ENCODE measurements at places on chromosomes 7 and 10.

GRCh38 chr7:122544463-122544862 lies 154.5 kb downstream of the RNF133 start:
- DNase-seq = no peak

DNA sequence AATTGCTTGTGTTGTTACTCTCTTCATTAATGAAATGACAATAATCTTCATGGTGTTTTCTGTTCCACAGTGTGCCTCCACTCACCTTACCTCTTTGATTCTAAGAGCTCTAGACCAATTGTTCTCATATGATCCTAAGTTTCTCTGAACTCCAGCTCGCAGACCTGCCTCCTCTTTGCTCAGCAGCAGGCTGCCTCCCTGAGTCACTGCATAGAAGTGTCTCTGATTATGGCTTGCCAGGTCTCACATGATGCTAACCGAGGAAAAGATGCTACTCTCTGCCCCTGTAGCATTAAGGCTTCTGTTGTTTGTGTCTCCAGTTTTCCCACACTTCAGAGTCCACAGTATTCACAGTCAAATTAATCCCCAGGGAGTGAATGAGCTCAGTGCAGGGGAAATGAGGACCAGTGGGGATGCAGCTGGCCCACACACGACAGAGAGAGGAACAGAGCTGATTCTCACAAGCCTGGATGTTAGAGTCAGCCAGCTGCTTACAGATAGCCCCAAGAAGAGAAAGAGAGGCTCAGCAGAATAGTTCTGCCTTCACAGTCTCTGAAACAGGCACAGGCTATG lies 145.9 kb upstream of the EGR2 start:
- DNase-seq = no peak

DNA sequence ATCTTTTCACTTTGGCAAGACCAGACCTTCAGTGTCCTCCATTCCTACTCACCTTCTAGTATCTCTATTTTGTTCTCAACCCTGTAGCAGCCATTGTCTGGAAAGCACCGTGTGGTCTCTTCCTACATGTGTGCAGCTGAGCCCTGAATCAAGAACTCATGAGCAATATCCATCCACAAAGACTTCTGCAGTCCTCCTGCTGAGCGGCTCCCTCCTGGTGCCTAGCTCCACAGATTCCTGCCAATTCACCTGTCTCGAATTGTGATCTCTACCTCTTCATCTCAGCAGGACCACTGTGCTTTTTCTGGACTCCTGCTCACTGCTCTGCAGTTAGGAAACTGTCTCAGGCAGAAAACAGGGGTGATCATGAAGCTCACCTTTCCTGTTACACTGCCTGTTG lies 118.8 kb downstream of the RELN start:
- DNase-seq = no peak

DNA sequence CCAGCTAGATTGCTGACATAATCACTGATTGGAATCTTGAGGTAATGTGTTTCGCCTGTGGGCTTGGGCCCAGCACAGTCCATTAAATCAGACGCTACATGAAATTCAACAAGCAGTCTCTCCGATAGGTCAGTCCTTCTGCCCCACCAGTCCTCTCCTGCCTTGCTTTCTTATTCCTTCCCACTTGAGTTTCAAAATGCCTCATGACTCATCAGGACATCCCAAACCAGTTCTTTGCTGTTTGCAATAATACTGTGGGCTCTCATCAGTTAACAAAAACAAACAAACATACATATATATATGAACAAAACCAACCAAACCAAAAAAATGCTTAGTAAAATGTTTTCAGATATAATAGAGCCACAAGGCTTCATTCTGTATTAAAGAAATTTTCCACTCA lies 599.0 kb downstream of the SORCS1 start:
- DNase-seq = no peak

- no peak for DNase-seq
Observed at GRCh38 chr7:17421941-17422340, 123.5 kb downstream of the AHR start.

- no peak for DNase-seq
Observed at GRCh38 chr7:34162677-34163076, 257.3 kb downstream of the BMPER start.

GRCh38 chr10:67815571-67816059 lies 22.4 kb downstream of the DNAJC12 start:
- no peak for DNase-seq

DNA sequence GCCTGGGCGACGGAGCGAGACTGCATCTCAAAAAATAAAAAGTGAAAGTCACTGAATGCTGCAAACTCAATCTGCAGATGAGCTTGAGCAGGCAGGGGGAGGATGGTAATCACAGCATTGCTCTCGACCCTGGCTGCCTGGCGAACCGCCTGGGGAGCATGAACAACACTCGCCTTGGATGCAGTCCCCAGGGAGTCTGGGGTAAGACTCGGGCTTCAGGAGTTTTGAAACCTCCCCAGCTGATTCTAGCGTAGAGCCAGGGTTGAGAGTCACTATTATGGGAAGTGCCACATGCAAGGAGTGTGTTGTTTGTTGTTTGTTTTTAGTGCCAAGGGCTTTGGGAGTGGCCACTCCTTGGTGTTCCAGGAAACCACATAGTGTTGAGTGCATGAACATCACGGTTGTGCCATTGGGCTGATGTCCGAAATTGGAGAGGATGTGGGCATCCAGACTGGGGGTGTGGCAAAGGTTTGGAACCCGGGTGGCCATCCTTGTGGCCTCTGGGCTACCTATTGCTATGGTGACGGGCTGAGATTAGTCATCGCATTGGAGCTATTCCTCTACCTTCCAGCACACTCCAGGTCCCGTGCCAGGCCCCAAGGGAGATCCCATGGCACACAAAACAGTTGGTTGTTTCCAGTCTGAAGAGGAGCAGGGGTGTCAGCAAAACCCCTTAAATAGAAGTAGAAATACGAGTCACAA lies 92.6 kb downstream of the RGS10 start:
- DNase-seq = no peak

DNA sequence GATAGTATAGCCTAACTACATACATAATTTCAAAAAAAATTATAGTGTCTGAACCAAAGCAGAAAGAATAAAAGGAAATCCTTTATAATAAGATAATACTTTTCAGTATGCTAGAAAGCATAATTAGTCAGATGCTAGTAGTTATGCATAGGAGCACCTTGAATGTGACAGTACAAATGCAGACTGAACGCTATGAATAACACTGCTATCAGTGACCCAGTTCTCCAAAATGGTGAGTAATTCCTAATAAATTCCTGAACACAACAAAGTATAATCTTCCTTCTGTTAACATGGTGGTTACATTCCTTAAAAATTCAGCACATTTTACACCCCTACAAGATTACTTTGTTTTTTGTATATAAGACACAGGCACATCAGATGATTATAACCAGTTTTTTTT lies 1.2 kb upstream of the CHPF2 start:
- DNase-seq = no peak

DNA sequence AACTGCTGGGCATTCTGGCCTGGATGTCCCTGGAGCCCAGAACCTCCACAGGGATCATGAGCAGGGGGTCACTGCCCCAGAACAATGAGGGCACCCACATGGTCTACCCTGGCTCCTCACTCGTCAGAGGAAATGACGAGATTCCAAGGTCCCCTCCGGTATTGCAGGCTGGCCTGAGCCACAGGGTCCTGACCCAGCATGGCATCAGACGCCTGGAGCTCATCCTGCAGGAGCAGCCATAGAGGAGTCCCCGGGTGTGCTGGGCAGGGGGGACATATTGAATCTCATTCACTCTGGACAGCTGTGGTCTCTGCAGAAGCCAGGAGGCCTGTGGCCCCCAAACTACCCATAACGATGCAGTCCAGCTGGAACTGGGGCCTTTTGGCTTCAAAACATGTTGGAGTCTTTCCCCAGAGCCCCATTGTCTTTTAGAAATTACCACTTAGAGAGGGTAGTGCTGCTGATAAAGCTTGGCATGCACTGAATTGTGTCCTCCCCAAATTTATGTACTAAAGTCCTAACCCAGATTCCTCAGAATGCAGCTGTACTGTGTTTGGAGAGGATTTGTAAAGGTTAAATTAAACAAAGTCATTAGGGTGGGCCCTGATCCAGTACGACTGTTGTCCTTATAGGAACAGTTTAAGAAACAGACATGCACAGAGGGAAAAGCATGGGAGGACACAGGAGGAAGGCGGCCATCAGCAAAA lies 27.7 kb downstream of the ANXA8 start:
- no peak for DNase-seq

GRCh38 chr7:26399736-26400135 lies 108.1 kb downstream of the SNX10 start:
- DNase-seq = no peak

- no peak for DNase-seq
Observed at GRCh38 chr10:113097036-113097435, 147.0 kb downstream of the TCF7L2 start.

DNA sequence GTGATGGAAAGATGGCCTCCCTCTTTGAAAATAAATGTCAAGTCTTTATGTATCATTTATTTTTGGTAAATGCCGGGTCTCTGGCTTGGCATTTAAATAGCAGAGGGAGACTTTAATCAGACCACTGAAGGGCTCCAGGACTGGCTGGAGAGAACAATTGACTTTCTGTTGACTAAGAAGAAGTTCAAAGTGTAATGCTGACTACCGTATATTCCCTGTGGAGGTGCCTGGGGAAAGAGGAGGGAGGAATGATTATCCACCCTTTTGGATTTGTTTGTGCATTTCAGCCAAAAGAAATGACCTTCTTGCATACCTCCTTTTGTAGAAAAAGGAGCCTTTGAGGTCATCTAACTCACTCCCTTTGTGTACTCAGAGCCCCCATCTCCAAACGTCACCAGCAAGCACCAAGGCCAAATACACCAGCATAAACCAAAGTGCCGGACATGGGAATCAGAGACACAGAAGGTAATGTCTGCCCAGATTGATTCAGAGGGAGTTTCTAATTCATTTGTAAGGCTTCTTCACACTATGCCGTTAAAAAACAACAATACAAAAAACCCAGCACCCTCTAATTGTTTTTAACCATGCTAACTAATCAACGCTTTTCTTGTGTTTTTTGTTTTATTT lies 75.2 kb downstream of the PRLHR start:
- DNase-seq = no peak

- DNase-seq = no peak
Observed at GRCh38 chr10:2938869-2939268, 128.5 kb upstream of the PFKP start.

- no peak for DNase-seq
Observed at GRCh38 chr7:23615331-23615730, 18.1 kb downstream of the CCDC126 start.

All from stimulated activated CD8-positive, alpha-beta memory T cell treated with anti-CD3 and anti-CD28 coated beads, Interleukin-4, amount 100 ng/mL, for 1 hour (primary cell).